HFFc6 (cell line): ENCODE measurements at places on chromosomes 6 and 20.

DNA sequence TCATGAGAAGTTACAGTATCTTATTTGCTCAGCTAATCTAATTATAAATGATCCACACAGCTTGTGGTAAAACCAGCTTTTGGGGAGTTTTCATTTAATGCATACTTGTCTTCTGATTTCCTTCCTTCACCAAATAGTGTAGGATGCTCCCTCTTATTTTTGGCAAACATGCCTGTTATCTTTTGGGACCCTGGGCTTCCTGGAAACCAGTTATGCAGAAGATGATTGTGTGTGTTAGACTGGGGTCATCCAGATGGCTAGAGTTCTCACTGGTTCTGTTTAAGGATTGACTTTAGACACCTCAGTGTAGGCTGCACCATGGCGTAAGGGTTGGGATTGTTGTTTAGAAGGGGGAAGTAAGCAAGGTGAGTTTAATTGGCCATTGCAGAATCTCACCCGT, 61.3 kb downstream of the PTPN1 start:
- DNase-seq = no peak

DNA sequence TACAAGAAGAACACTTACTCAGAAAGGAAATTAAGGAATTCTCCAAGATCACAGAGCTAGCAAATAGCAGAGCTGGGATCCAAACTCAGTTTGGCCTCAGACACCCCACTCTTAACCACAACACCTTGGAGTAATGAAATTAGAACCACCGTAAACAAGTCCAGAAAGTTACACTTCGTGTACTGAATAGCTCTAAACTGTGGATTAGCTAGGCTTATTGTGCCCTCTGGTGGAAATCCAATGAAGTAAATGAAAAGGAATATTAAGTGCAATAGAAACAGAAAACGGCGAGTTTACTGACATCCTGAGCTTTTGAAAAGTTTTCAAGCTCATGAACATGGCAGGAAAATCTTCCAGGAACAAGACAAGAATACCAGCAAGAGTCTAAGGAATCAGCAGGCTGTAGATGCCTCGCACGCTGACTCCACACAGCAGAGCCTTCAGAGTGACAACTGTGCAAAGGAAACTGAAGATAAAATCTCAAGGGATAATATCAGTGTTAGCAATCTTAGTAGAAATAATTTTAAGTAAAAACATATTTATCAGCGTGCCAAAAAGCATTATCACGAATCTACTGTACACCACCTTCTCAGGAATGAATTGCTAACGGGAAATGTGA, 34.6 kb downstream of the FBXO5 start:
- peak; percentile 39 for DNase-seq

DNA sequence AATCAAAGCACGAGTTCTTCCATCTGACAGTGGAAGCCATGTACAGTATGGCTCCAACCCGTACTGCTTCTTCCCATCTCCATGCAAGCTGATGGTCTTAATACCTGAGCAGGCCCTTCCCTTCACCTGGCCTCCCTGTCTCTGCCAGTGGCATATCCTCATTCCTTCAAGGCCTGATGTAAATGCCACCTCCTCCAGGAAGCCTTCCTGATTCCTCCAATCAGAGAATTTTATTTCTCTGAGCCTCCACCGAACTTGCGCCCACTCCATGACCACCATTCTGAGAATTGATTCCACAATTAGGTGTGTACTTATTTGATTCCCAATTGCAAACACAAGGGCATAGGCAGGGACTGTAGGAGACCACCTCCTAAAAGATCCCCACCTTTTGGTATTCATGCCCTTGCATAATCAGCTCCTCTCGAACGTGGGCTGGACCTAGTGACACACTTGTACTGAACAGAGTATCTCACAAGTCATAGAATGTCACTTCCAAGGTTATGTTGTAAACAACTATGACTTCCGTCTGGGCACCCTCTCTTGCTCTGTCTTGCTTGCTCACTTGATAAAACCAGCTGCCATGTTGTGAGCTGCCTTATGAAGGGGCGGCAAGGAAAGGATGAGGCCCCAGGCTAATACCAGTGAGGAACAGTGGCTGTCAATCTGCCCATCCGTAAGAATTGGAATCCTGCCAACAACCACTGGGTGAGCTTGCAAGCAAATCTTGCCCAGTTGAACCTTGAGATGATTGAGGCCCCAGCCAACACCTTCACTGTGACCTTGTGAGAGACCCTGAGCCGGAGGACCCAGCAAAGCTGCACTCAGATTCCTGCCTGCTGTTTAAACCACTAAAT, 38.8 kb downstream of the CPNE5 start:
- no peak for DNase-seq

DNA sequence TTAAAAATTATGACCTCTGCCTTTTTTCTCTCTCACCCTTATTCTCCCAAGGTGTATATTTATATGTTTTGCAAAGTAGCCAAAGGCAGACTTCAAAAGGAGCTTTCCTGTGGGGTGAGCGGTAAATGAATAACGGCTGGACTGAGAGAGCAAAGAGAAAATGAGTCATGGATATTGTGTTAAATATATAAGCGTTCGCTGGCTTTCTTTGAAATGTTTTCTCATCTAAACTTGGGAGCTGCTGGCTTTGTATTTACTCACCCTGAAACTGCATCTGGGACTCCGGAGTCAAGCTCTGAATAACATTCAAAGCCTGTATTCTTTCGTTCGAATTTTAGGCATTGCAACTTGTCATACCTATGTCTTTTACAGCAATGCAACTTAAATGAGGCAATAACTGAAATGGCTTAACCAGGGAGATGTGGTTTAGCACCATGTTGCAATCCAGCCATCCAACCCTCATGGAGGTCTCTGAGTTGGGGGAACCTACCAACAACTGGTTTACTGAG, 32.0 kb downstream of the ATXN1 start:
- peak; percentile 37 for DNase-seq

DNA sequence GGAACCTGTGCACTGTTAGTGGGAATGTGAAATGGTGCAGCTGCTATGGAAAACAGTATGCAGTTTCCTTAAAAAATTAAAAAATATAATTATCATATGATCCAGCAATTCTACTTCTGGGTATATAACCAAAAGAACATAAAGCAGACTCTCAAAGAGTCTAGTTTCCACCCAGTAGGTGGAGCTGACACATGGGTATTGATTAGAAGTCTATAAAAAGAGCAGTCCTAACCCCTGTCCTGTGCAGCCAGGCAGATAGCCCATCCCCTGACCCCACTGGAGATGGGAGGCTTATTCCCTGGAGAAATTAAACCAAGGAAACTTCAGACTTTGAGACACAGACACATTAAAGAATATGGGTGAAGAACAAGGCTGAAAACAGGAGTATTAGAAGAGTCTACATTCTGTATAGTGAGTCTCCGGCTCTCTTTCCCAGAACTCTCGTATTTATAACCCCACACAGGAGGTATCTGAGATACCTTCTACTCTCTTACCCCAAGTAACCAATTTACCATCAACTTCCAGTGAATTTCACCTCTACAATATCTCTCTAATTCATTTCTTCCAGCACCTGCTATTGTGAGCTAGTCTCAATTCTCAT, 92.3 kb downstream of the SEL1L2 start:
- no peak for DNase-seq

- no peak for DNase-seq
These were observed 21.0 kb upstream of the AVP start for GRCh38 chr20:3105256-3106137.

- DNase-seq = peak; percentile 55
These were observed 366.7 kb downstream of the SYNE1 start for GRCh38 chr6:152270301-152270925.

- peak; percentile 62 for DNase-seq
These were observed 10.9 kb upstream of the E2F1 start for GRCh38 chr20:33697129-33697528.

DNA sequence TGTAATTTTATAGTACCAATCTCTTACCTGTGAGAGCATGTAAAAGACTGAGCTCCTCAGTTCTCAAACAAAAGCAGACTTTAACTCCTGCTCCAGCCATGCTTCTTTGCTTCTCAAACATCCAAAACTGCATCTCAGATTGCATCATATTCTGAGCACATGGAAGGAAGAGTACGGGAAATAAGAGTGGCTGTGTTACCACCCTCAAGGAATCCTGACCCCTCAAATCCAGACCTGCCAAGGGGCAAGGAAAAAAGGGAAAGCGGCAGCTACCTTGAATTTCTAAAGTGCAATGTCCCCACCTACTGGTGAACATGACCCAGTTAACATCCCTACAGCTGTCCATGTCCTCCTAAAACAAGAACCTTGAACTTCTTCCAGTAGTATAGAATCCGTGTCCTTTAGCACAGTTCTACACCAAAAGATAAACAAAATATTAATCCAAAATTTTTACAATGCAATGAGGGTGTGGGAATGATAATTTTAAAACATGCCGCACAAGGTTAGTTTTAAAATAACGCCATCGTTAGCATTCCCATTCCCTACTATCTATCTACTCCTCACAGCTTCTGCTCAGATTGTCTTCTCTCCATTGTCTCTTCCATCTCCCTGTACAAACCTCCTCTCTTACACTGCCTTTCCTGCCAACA, 34.1 kb upstream of the HLA-DQB1 start:
- DNase-seq = peak; percentile 44

DNA sequence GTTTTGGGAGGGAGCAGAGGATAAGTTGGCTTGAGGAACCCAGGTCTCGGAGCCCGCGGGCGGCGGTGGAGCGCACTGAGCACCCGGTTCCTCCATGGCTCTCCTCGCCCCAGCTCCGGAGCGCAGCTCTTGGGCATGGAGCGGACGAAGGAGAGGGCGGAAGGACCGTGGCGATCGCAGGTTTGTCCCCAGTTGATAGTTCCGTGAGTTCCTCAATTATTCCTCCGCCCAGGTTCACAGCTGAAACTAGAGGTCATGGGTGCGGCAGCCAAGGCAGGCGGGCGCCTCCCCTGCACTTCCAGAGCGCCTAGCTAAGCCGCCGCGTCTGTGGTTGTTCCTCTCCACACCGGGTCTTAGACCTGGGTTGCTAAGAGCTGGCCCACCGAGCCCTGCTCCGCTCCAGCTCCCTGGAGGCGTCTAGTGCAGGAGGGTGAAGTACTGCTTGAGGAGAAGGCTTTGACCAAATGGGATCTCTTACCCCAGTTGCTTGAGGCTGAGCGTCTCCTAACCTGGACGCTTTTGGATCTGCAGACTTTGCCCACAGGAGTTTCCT, at the start of gene HTR1B:
Gene HTR1B (minus strand): TSS at position 184 of the 553 bp plus-strand sequence. CDS start 88 bp downstream, at position 96.
- DNase-seq = no peak

DNA sequence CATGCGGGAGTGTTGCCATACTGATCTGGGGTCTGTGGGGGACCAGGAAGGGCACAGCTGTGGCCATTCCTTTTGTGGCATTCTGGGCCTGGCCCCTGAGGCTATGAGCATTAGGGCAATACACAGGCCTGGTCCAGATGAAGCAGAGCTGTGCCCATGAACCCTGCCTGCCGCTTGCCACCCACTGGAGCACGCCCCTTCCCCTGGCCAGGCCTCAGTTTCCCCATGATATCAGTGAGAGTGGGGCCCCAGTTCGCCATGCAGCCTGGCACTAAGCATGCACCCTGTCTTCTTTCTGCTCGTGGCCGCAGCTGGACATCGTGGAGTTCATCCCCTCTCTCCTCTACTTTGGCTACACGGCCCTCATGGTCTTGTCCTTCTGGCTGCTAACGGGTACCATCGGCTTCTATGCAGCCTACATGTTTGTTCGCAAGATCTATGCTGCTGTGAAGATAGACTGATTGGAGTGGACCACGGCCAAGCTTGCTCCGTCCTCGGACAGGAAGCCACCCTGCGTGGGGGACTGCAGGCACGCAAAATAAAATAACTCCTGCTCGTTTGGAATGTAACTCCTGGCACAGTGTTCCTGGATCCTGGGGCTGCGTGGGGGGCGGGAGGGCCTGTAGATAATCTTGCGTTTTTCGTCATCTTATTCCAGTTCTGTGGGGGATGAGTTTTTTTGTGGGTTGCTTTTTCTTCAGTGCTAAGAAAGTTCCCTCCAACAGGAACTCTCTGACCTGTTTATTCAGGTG, 42.4 kb downstream of the PLAGL2 start:
- DNase-seq = no peak

- DNase-seq = peak; percentile 53
These were observed 23.7 kb upstream of the TMEM14A start for GRCh38 chr6:52647199-52647598.

DNA sequence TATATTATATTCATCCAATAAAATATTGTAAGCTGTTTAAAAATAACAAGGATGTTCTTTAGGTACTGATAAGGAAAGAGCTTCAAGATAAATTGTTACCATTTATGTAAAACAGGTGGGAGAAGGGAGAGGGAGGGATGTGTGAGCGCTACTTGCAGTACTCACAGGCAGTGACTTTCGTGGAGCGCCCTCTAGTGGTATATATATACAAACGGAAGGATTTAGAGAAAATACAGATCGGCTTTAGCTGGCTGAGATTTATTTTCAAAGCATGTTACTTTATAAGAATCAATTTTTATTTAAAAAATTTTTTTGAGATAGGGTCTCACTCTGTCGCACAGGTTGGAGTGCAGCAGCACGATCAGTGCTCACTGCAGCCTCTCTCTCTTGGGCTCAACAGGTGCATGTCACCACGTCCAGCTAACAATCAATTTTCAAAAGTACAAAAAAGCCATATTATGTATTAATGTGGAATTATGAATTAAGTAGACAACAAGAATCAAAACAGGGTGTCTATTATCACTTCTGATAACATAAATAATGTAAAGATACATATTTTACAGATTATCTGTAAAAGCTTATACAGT, 3.3 kb upstream of the MOG start:
- DNase-seq = peak; percentile 57

- peak; percentile 66 for DNase-seq
These were observed 167.3 kb upstream of the GMDS start for GRCh38 chr6:2412731-2413130.

GRCh38 chr6:167304912-167305311, 13.8 kb downstream of the UNC93A start:
- DNase-seq = no peak

- no peak for DNase-seq
These were observed 32.7 kb upstream of the ATXN1 start for GRCh38 chr6:16793828-16794412.

DNA sequence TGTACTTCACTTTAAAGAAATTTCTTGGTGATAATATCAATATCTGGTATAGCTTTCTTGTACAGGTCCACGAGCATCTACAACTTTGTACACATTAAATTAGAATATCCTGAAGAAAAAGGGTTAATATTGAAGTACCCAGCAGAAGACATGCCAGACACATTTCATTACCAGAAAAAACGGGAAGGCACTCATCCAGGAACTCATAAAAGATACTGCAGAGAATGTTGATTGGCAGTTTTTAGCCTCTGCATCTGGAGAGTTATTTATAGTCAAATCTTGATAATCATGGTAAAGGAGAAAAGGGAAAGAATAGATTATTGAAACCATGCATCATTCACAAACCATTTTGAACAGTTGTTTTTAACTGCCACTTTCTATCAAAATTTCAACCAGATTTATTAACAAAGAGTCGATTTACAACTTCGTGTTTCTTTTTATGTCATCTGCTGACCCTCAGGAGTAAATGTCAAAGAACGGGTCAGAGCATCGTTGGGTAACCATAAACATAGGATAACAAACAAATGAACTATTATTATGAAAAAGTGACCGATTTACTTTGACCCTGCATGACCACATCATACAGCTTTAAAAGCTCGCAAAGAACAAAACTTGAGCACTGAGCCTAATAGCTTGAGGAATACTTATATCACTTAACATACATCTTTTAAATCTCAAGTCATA, 229.2 kb upstream of the SGK1 start:
- no peak for DNase-seq

GRCh38 chr20:11041396-11041795, 367.6 kb upstream of the JAG1 start:
- DNase-seq = no peak
